ENCODE measurements at places on chromosomes 5 and 9. TPM values are rescaled to one million over a fixed set of nuclear protein-coding genes. Genes with fewer than 3 reads are reported as not detected.

The LECT2 gene
- 0.41 TPM for polyA plus RNA-seq

DNA sequence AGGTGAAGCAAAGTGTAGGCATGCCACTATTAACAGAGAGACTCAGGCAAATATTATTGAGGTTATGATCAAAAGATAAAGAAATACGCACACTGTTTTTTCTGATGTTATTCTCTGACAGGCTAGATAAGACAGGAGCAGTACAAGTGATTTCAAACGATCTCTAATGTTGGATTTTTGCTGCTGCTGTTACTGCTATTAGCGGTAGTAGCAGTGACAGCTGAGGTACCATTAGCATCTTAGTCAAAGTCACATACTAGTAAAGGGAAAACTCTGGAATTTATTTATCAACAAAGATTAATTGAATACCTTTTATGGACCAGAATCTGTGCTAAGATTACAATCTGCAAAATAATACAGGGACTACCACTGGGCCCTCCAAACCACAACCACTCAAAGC lies 362.4 kb upstream of the CDH6 start:
- no peaks in the 10 kb centered on the region for H3K4me1 ChIP-seq
- H3K27ac ChIP-seq, result no peak overlapping the region
- DNase-seq, result no peak
- no peaks in the 10 kb centered on the region for H3K36me3 ChIP-seq

The LCN12 gene
- polyA plus RNA-seq, result not detected

GRCh38 chr5:149392718-149393117 lies 13.6 kb upstream of the IL17B start:
- H3K27me3 ChIP-seq, result no peaks in the 10 kb centered on the region
- H3K4me3 ChIP-seq, result no peak overlapping the region
- DNase-seq, result peak; percentile 61

DNA sequence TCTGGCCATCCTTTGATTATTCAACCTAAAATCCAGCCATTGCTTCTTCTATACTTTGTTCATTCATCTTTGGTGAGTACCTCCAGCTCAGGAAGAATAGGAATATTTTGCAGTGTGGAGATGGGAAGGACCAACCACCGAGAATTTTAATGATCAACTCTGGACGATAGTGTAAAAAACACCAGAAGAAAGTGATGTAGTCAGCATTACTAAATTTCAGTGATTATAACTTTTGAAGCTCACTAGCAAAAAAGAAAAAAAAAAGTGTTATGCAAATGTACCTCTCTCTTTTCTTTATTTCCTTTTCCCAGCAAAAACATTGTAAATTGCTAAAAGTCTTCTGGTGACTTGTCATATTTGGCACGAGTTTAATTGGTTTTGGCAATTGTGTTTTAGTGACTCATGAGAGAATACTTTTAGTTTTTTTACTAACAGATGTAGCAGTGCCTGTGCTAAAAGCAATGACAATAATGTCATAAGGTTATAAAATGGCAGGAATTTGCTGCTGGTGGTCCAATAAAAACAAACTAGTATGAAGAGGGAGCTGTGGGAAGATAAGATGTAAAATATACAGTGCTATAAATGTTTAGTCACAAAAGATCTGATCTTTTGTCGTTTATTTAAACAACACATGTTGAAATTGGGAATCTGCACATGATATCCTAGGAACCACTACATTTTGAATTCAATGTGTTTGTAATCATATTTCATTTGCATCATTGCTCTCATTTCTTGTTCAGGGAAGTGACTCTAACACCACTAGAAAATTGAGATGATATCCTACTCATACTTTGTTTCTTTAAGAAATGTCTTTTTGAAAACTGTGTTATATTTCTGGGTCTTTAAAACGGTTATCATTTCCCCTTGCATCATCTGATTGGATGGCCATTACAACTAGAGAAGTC lies 81.3 kb upstream of the ERCC6L2 start:
- H3K36me3 ChIP-seq, result no peaks in the 10 kb centered on the region
- H3K27ac ChIP-seq, result peak overlapping the region; percentile 22
- 0 out of 2 replicates have a peak overlapping the region, but pooled peaks have one; percentile 3 for H3K4me3 ChIP-seq
- H3K27me3 ChIP-seq, result peaks cover 32% of the 10 kb centered on the region
- peak; percentile 84 for DNase-seq
- H3K4me1 ChIP-seq, result peaks cover 16% of the 10 kb centered on the region

GRCh38 chr9:114613919-114614318 lies 2.8 kb downstream of the TMEM268 start:
- H3K4me1 ChIP-seq, result peaks cover 13% of the 10 kb centered on the region
- no peaks in the 10 kb centered on the region for H3K27me3 ChIP-seq
- no peaks in the 10 kb centered on the region for H3K36me3 ChIP-seq

DNA sequence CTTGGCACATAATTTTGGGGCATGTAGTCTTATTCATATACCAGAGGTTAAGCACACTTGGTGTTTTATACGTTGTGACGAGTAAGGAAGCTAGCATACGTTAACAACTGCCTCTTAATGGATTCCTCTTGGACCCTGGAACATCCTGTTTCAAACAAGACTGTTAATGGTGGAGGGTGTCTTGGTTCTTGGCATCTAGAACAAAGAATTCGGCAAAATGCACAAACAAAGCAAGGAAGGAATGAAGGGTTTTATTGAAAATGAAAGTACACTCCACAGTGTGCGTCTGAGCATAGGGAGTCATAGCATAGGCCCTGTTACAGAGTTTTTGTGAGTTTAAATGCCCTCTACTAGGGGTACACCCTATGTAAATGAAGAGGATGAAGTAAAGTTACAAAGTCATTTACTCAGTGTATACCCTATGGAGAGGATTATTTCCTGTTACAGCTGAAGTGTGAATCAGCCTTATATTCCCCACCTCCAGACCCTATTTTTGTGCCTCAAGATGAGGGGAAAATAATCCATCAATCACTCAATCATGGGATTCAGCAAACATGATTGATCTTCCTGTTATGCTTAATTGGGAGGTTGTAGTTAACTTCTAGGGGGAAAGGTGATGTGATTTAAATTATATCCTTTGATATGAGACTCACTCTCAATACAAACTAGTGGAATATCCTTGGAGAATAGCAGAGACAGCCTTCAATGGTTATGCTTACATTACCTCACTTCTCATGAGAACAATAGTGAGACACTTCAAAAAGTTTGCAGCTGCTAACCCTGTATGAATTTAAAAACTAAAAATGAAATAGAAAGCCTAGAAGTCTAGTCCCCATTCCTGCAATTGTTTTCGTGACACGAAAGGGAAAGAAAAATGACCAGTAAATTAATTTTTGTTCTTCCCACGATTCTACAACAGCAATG lies 84.9 kb upstream of the MYO10 start:
- peak overlapping the region; percentile 32 for H3K27ac ChIP-seq
- no peak for DNase-seq
- no peaks in the 10 kb centered on the region for H3K36me3 ChIP-seq
- no peaks in the 10 kb centered on the region for H3K27me3 ChIP-seq
- H3K4me1 ChIP-seq, result peaks cover 20% of the 10 kb centered on the region
- 0 out of 2 replicates have a peak overlapping the region, but pooled peaks have one; percentile 18 for H3K4me3 ChIP-seq

The SLC31A2 gene
- 15.0 TPM for polyA plus RNA-seq

The SUSD3 gene
- not detected for polyA plus RNA-seq

The PCDHA6 gene
- not detected for polyA plus RNA-seq

The GABRA1 gene
- not detected for polyA plus RNA-seq

DNA sequence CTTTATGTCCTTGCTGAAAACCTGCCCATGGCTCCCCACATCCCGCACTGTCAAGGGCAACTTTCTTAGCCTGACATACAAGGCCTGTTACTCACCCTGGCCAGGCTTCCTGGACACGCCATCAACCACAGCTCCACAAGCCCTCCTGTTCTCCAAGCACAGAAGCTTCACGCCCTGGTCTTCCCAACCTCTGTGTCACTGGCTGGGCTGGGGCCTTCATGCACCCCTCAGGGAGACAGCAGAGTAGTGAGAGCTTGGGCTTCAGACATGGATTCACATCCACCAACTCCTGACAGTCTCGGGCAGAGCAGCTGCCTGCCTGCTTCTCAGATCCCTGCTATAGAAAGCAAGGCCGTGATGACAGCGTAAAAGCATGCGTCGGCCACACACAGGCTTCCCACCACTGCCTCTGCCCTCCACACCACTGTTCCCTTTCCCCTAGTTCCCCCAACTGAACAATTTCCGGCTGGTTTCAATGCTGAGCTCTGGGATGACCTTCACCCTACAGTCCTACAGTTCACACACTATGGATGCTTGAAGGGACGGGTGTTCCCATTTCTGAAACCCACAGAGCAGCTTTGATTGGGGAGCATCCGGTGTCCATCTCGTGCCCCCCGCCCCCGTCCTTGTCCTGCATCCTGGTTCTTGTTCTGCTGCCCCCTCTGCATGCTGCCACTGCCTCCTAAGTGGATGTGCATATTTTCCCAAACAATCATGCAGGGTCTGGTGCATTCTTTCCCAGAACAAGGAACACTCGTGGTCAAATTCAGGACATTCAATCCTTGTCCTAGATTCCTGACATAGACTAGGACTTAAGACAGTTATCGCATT lies 33.4 kb upstream of the ADAMTS2 start:
- peak; percentile 42 for DNase-seq
- H3K27me3 ChIP-seq, result no peaks in the 10 kb centered on the region
- H3K4me3 ChIP-seq, result no peak overlapping the region
- no peak overlapping the region for H3K27ac ChIP-seq

The TAF1L gene
- polyA plus RNA-seq, result not detected

DNA sequence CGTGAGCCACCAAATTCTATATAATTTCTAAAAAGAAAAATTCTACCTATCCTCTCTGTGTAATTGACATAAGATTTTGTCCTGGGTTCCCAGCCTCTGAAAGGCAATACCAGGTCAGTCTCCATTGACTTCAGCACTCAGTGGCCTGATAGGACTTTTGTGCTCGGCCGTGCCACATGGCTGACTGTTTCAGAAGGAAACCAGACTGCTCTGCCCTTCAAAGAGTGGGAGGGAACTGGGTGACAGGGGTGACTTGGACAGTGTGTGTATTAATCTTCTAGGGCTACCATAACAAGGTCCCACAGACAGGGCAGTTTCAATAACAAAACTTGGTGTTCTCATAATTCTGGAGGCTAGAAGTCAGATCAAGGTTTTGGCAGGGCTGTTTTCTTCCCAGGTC lies 43.0 kb downstream of the ARHGAP26 start:
- no peaks in the 10 kb centered on the region for H3K27me3 ChIP-seq
- DNase-seq, result no peak
- H3K4me1 ChIP-seq, result peaks cover 24% of the 10 kb centered on the region
- no peak overlapping the region for H3K4me3 ChIP-seq
- no peak overlapping the region for H3K27ac ChIP-seq

GRCh38 chr5:5883146-5883545 lies 460.7 kb downstream of the ICE1 start:
- no peak overlapping the region for H3K27ac ChIP-seq
- no peaks in the 10 kb centered on the region for H3K27me3 ChIP-seq

DNA sequence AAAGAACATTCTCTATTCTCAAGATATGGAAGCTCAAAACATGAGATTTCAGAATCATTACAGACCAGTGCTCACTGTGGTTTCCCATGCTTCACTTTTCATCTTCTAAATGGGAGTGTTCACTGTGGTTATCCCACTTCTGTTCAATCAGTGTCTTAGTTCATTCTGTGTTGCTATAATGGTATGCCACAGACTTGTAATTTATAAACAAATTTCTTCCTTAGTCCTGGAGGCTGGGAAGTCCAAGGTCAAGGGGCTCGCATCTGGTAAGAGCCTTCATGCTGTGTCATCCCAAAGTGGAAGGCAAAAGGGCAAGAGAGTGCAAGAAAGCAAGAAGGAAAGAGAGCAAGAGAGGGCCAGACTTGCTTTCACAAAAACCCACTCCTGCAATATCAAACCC lies 146.3 kb downstream of the TTC39B start:
- no peaks in the 10 kb centered on the region for H3K36me3 ChIP-seq
- H3K4me1 ChIP-seq, result peaks cover 4% of the 10 kb centered on the region
- no peak for DNase-seq
- no peaks in the 10 kb centered on the region for H3K27me3 ChIP-seq

DNA sequence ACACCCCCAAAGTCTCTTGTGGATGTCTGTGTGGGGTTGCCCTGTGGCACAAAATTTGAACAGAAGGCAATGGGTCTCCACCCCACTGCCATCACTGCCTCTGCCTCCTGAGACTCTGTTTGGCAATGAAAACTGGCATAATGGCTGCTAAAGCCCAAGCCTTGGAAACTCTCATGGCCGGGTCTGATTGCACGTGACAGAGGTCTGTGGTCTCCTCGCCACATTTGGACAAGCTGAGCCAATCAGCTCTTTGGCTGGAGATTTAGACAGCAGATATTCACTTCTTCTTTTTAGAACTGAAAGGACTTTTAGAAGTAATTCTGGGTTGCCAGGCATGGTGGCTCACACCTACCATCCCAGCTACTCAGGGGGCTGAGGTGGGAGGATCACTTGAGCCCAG lies 5.5 kb downstream of the GGTA1 start:
- peaks cover 13% of the 10 kb centered on the region for H3K27me3 ChIP-seq
- H3K4me3 ChIP-seq, result no peak overlapping the region
- DNase-seq, result no peak
- no peaks in the 10 kb centered on the region for H3K36me3 ChIP-seq
- no peak overlapping the region for H3K27ac ChIP-seq

- DNase-seq, result no peak
- H3K36me3 ChIP-seq, result no peaks in the 10 kb centered on the region
- no peak overlapping the region for H3K4me3 ChIP-seq
- no peaks in the 10 kb centered on the region for H3K4me1 ChIP-seq
- H3K27me3 ChIP-seq, result no peaks in the 10 kb centered on the region
- no peak overlapping the region for H3K27ac ChIP-seq
Observed at GRCh38 chr5:161530700-161531099, 15.8 kb downstream of the GABRB2 start.

The ACOT12 gene
- polyA plus RNA-seq, result not detected

The TMEFF1 gene
- polyA plus RNA-seq, result 0.34 TPM

The LTC4S gene
- polyA plus RNA-seq, result 2.0 TPM

- no peak overlapping the region for H3K4me3 ChIP-seq
- H3K36me3 ChIP-seq, result no peaks in the 10 kb centered on the region
- peaks cover 12% of the 10 kb centered on the region for H3K4me1 ChIP-seq
- H3K27ac ChIP-seq, result no peak overlapping the region
- DNase-seq, result no peak
Observed at GRCh38 chr9:15512889-15513288, 2.1 kb upstream of the PSIP1 start.

DNA sequence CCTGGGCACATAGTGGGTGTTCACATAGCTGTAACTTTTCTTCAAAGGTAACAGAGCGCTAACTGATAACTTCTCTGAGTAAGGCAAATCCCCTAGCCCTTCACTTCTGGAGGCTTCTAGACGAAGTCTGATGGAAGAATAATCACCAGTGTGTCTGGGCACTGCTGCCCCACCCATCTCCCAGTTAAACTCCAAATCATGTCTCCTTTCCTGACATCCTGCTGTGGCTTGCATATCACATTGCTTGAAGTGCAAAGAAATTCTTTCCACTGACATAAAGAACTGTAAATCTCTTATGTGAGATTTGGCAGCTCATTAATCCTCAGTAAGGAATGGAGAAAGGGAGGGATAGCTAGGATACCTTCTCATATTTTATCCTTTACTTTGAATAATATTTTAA lies 74.6 kb downstream of the MARCHF11 start:
- no peaks in the 10 kb centered on the region for H3K27me3 ChIP-seq
- no peak for DNase-seq
- H3K4me3 ChIP-seq, result no peak overlapping the region
- H3K36me3 ChIP-seq, result no peaks in the 10 kb centered on the region
- H3K4me1 ChIP-seq, result no peaks in the 10 kb centered on the region
- no peak overlapping the region for H3K27ac ChIP-seq

The SHOC1 gene
- 0.09 TPM for polyA plus RNA-seq

Measured in GM23248 (cell line).